ENCODE measurements at places on chromosomes 2 and 18.

- no peak for DNase-seq
These were observed 99.2 kb upstream of the UXS1 start for GRCh38 chr2:106293271-106293783.

DNA sequence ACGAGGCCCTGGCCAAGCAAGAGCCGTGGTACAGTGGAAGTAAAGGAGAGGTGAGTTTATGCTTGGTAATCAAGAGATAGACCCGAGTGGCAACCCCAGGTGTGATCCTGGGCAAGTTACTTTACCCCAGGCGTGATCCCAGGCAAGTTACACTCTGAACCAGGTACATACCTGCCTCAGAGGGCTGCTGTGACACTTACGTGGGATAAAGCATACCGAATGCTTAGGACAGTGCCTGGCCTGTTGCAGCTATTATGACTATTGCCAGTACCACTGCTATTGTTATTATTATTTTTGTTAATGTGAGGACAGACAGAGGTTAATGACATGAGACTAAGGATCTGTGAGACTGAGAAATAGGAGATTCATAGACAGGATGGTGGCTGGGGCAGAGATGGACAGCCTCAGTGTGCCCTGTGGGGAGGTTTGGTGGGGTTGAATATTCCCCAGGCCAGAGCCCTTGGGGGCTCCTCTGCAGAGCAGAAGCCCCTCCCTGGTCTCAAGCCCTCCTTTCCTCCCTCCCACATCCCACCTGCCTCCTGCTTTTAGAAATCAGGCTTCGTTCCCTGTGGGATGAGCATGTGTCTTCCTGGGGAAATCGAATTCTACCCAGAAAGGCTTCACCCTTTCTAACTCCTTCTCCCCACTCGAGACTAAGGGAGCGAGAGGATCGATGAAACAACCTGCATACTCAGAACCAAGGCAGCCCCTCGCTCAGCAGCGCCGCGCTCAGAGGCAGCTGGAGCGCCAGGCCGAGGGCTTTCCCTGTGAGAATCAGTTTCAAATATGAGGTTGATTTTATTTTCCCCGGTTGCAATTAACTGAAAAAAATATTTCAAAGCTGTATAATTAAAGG lies 62.0 kb upstream of the SIX3 start:
- DNase-seq = no peak

DNA sequence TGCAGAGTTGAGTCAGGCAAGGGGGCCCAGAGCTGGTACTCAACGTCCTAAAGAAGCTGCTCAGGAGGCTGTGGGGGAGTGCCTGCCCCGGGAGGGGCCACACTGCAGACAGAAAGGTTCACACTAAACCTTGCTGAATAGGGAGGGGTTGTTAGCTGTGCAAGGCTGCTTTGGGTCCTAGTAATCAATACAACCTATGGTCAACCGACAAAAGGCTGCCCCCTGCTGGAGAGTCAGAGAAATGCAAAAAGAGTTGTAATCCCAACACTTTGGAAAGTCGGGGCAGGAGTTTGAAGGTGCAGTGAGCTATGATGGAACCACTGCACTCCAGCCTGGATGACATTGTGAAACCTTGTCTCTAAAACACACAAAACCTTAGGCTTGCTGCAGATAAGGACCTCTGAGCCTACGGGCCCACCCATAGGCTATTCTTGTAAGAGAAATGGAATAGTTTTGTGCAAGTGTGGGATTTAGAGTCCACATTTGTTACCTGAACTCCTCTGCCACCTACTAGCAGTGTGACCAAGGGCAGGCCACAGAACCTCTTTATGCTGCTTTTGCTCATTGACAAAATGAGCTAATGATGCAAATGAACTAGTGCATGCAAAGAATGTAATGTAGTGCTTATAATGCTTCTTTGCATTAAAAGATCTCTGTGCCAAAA lies 81.5 kb downstream of the PRPF40A start:
- DNase-seq = peak; percentile 75

- no peak for DNase-seq
These were observed 26.9 kb upstream of the DARS1 start for GRCh38 chr2:136012315-136012714.

Measured in ELR (cell line).